Urinary bladder (tissue), 4 donors: ENCODE measurements at places on chromosomes 11 and 22.

DNA sequence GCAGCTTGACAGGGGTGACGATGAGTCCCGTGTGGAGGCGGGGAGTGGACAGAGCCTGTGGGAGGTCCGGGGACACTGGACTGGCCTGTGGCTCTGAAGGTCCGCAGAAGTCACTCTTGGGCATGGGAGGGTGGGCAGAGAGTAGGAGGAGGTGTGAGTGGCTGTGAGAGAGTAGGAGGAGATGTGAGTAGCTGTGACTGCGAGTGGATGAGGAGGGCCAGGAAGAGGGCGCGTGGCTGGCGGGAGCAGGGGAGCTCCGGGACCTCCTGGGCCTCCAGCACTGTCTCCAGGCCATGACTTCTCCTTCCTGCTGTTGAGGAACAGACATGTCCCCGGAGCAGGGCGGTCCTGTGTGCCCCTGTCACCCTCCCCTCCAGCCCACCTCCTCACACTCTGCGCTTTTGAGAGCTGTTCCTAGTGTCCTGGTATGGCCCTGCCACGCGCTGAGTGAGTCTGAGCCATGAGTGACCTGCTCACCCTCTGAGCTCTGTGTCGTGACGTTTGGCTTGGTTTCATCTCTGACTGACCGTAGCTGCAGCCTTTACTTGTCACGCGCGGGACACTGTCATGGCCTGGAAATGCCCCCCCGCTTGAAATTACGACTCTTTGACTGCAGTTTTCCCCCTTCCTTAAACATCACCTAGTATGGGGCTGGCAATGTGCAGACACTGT is 391.5 kb downstream of the TBC1D22A start:
- DNase-seq: no peak

- DNase-seq: no peak
Observed at GRCh38 chr11:12232160-12232559, 121.8 kb downstream of the MICAL2 start.

DNA sequence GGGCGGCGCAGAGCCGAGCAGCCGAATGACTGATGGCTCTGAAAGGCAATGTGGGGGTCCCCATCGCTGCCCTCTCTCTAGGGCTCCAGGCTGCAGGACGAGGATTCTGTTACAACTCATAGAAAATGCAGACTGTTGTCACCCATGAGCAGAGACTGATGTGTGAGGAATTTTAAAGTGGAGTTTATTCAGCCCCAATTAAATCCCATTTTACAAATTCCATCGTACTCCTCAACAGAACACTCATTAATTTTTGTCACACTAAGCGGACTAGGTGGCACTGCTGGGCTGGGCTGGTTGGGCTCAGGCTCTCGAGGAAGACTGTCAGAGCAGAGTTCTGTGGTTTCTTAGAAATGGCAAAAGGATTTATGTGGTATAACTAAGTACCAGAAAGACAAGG is 102.6 kb upstream of the SPON1 start:
- no peak for DNase-seq

- peak; percentile 7 for DNase-seq
Observed at GRCh38 chr11:87036756-87037449, 831 bp upstream of the TMEM135 start.

DNA sequence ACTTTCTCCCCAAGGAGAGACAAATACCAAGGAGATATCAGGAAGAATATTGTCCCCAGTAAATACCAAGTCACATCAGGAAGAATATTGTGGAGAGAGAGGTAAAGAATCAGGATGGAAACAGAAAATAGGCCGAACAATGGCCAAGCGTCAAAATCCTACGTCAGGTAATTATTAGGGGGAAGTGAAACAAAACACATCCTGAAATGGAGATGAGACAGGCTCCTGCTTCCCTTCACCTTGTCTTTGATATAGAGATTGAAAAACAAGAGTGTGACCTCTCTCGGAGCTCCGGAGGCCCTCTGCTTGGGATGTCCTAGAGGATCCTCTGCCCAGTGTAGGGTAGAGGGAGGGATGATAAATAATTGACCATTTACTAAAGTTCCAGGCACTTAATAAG is 27.4 kb upstream of the IZUMO1R start:
- DNase-seq: no peak

DNA sequence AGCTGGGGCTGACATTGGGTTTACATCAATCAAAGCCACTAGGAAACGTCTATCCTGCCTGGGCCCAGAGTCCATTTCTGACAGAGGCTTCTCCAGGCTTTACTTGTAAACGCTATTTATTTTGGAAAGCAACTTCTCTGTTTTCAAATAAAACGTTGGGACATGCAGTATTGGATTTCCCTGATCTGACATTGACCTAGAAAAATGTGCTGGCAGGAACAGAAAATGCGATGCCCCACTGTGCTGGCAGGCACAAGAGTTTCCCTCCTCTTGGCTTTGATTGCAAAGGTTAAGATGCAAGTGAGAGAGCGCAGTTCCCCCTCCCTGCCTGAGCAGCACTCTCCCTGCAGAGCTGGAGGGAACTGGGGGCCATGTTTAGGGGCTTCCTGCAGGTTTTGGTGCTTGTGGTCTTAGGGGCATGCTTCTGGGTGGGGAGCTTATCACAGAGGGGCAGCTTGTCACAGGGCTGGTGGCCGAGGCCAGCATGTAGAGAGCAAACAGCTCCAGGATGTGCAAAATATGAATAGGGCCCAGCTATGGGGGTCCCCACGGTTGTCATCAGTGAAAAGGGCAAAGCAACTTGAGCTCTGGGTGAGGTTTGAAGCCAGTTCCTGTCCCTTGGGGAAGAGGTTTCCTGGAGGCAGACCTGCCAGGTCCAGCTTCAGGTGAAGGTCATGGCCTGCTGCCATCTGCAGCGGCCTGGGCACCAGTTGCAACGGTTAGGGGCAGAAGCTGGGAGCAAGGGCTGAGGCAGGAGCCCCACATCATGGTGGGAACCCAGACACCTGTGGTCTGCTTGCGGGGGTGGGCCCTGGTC is 42.3 kb upstream of the DKK3 start:
- no peak for DNase-seq

- DNase-seq: no peak
Observed at GRCh38 chr11:66934950-66935779, 23.0 kb downstream of the PC start.

GRCh38 chr22:29457730-29458129 is 19.3 kb downstream of the RFPL1 start:
- no peak for DNase-seq

DNA sequence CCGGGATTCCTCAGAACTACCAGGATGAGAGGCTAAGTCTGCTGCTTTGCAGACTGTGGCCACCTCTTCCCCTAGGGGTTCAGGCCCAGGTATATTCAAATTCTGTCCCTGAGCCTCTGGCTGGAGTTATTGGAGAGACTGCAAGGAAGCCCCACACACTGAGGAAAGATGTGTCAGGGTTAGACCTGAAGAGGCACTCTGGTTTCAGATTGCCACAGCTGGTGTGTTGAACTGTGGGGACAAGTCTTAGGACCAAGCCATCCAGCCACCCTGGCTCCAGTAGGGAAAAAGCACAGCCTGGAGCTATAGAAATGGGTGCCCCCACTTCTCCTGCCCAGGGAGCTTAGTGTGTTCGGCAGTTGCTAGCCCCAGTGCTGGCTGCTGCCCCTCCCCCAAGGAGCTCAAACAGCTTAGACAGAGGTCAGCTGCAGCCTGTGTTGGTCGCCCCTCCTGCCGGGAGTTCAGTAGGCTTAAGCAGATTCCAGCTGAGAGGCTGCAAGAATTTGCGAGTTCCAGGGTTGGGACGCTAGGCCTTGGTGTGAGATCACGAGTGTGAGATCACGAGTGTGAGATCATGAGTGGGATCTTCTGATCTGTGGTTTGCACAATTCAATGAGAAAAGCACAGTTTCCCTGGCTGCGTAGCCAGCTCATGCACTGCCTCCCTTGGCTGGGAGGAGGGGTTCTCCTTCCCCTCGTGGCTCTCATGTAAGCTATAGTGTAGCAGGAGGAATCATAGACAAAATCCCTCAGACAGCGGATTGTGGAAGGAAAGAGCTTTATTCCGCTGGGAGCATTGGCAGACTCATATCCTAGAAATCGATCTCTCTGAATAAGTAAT is 552.1 kb upstream of the CHORDC1 start:
- DNase-seq: no peak

- DNase-seq: no peak
Observed at GRCh38 chr11:36460220-36460619, 49.9 kb downstream of the TRAF6 start.

- DNase-seq: no peak
Observed at GRCh38 chr11:111835665-111836064, 35.7 kb downstream of the ALG9 start.

DNA sequence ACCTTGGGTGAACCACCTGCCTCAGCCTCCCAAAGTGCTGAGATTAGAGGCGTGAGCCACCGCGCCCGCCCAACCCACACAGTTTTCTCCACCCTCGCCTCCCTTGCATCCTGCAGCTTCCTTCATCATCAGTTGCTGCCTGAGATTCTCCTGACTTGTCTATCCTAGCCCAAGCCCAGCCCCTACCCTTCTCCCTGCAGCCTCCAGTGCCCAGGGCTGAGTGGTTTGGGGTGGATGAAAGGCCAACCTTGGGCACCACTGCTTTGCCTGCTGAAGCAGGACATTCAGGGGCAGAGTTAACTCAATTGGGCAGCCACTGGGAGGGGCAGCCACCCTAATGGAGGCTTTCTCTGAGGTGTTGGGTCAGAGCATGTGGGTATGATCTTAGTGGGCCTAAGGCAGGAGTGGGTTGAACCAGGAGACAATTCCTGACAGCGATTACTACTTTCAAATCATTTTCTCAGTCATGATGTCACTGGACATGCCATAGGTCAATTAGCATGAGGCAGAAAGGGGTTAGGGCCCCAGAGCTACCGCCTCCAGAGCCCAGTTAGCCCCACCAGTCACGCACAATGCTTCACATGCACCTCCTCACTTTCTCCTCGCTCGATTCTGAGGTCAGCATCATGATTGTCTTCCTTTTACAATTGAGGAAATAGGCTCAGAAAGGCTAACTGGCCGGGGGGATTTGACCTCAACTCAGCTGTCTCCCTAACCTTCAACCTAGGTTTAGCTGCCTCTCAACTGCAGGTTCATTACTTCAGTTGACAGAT is 1.0 kb upstream of the FKBP2 start:
- no peak for DNase-seq

GRCh38 chr22:47308886-47309285 is 546.4 kb downstream of the TBC1D22A start:
- DNase-seq: no peak

DNA sequence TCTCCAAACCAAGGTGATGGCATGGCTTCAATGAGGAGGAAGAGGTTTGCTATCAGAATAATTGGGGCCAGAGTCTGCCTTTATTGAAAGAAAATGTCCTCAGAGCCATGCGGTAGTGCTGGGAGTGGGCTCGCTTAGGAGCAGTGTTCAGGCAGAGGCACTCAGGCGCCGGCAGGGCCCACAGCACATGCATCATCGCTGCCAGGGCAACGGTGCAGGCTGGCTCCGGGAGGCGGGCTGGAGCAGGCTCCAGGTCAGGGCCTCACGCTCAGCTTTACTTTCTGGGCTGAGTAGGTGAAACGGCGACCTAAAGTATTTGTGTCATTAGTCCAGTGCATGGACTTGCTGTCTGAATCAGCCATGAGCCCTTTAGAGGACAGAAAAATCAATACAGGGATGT is 169.9 kb upstream of the CCDC90B start:
- peak; percentile 13 for DNase-seq

- no peak for DNase-seq
Observed at GRCh38 chr11:48123934-48124755, 92.5 kb upstream of the OR4B1 start.

GRCh38 chr11:2859699-2860037 is 25.9 kb downstream of the CDKN1C start:
- no peak for DNase-seq

DNA sequence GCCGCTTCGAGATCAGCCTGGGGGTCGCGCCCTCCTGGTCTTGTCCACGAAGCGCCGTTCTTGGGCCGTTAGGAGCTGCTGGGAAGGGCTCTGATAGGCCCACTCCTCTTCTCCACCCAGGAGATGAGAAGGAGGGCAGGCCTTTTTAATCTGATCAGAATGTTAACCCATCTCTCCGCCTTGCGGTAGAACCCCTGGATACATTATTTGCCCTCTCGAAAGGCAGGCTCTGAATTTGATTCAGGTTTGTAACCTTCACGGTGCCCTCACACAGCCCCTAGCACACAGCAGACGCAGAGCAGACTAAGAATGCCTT is at the start of gene CCDC83:
Gene CCDC83 (plus strand): TSS at position 43 of the 316 bp plus-strand sequence. CDS start 9,741 bp downstream, outside the sequence.
- DNase-seq: no peak

DNA sequence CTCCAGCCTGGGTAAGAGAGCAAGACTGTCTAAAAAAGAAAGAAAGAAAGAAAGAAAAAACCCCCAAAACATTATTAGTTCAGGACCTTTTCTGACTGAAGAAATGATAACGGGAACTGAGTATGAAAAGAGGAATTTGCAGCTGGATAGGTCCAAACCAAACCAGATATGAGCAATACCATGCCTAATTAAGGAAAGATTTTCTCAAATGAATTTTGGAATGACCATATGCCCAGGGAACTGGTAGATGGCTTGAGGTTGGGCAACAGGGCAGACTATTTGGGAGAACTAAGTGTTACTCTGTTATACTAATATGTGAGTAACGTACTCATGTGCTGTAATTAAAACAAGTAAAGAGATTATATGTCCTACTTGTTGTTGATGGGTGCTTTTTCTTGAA is 186.1 kb downstream of the TMEM135 start:
- no peak for DNase-seq

- DNase-seq: no peak
Observed at GRCh38 chr22:44701824-44702478, at the start of gene PRR5. Gene PRR5, plus strand, starts transcription at chr22:44702204. Its CDS starts 271 bp downstream, at chr22:44702475.

GRCh38 chr22:48793949-48794348 is 1033.7 kb downstream of the BRD1 start:
- no peak for DNase-seq

GRCh38 chr11:8019314-8020243 is 32.4 kb downstream of the EIF3F start:
- no peak for DNase-seq

DNA sequence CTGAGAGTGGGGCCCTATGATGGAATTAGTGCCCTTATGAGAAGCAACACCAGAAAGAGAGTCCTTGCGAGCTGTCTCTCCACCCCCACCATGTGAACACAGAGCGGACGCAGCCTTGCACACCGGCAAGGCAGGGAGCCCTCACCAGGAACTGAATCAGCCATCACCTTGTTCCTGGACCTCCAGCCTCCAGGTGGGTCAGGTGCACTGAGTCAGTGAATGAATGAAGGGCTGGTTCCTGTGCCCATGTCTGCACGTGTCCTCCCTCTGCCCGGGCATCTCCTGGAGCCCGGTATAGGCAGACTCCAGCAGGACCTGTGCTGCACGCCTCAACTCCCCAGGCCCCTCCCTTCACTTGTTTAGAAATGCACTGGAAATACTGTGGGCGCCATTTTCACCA is 54.9 kb downstream of the LINC01488 start:
- DNase-seq: no peak

GRCh38 chr11:114929351-114930000 is 251.1 kb downstream of the NXPE2 start:
- no peak for DNase-seq

DNA sequence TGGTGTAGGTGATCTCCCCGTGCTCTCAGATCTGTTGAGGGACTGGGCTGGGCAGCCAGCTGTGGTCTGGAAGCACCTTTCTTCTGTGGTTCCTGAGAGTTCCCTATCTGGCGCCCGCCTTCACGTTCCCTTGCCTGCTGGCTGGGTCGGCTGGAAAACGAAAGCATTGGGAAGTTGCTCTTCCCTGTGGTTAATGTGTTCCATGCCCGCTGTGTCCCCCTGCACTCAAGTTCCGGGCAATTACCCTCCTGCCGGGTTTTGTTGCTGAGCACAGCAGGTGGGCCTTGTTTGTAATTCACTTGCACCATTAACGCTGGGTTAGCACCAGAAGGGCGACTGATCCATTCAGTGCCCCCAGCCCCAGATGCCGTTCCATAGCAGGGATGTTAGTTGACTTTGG is 134.1 kb downstream of the GRIK4 start:
- DNase-seq: no peak

GRCh38 chr22:31445642-31446041 is 44.0 kb downstream of the EIF4ENIF1 start:
- no peak for DNase-seq
